ENCODE measurements at places on chromosomes 3 and 15.
A peak's percentile ranks its signal among the peaks of the same experiment; 100 is the strongest.

- DNase-seq, result peak; percentile 60
Observed at GRCh38 chr3:9793161-9793781, 389 bp downstream of the ARPC4 start.

- DNase-seq, result no peak
Observed at GRCh38 chr3:36214460-36214859, 165.8 kb upstream of the STAC start.

DNA sequence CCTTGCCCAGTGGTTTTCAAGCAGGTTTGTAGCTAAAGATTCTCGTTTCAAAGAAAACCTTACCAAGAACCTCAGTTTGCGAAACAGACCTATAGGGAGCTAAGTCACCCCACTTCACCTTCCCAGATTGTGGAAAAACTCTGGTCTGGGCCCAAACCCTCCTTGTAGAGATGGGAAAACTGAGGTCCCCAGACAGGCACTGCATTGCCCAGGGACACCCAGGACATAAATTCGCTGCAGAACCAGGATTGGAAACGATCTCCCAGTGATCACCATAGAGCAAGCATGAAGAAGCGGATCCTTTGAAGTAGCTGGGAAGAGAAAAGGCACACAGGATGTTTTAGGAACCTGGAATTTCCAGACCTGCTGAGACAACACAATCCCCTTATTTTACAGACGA is 85.6 kb upstream of the PIAS1 start:
- DNase-seq, result no peak

DNA sequence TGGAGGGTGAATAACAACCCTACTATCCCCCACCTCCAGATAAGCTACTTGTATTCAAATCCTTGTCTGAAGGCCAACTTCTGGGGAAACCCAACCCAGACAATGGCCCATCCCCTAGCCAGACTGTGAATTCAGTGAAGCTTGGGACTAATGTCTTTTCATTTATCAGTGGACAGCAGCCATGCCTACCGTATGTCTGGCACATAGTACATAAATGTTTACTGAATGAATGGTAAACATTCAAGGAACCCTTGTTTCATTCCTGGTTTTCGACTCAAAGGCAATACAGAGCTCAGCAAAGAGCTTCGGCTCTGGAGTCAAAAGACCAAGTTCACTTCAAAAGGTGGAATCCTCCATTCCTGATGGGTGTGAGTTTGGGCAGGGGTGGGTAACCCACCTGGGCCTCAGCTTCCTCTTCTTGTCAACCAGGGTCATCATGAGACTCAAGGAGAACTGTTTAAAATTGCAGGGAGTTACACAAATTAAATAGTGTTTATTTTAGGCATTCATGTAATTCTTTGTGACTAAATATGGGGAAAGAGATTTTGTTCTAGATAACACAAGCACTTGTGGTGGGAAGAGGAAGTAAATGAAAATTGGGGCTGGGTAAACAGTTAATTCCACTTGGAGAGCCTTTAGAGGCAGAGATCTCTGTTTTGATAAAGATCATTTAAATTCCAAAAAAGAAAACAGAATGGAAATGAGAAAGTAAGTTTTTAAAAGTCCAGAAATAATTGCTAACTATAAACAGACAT is 303.7 kb upstream of the WNT5A start:
- DNase-seq, result no peak

GRCh38 chr15:36899696-36900095 is 200.7 kb downstream of the MEIS2 start:
- DNase-seq, result no peak

- peak; percentile 48 for DNase-seq
Observed at GRCh38 chr3:123618076-123618708, 33.3 kb upstream of the HACD2 start.

DNA sequence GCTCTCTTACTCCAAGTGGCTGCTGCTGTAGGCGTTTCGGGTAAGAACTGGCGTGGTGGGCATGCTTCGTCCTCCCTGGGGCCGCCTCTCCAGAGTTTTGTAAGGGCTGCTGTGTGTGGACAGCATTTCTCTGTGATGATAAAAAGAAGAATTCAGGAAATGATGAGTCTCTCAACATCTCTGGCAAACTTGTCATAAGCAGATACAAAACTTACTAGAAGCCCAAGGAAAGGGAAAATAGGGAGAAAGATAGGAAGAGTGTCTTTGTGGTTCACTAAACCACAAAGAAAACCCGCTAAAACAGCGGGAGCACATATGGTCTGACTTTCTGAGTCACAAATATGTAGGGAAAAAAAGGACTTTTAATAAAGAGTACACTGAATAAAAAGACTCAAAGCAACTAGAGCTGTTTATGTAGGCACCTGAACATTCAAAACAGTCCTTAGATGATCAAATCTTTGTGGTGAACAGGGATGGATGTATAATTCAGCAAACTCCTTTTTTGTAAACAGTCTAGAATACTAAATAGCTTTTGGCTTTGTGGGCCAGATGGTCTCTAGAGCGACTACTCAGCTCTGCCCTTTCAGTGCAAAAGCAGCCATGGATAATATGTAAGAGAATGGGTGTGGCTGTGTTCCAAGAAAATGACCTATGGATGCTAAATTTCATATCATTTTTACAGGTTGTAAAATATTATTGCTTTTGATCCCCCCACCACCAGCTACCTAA is 60.4 kb upstream of the LMOD3 start:
- DNase-seq, result no peak

DNA sequence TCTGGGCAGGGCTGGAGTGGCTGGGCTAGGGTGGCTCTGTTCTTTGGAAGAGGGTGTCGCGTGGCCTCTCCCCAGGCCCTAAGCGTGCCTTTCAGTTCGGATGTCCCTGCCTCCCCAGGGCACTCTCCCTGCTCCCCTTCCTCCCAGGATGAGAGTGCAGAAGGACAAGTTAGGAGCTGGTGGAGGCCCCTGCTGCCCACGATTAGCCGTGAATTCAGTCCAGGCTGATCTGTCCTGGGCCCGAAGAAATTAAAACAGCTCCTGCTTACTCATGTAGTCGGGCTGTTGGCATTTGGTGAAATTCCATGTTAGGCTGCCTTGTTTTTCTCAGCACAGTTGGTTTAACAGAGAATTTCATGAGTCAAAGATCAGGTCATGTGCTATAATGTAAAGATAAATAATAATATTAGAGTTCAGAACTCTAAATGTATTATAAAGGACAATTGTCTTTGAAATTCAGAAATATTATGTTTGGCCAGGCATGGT is 24.5 kb downstream of the NIPA1 start:
- DNase-seq, result no peak

- DNase-seq, result no peak
Observed at GRCh38 chr3:64355401-64355807, 130.1 kb upstream of the PRICKLE2 start.

- no peak for DNase-seq
Observed at GRCh38 chr3:100971798-100972197, 21.4 kb downstream of the ABI3BP start.

DNA sequence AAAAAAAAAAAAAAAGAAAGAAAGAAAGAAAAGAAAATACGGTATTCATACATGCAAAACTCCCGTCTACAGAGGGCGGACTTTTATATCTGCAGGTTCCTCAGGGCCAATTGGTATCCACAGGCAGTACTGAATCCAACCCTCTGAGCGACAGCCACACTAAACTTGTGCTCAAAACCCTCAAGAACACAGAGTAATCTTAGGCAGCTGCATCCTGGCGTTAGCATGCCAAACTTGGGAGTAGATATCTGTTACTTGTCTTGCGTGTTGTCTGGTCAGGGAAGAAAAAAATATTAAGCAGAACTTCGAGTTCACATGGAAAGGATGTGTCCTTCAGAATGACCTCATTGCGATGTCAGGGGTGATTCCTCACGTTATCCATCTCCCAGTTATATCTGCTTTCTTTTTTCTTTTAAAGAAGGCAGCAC is 12.8 kb downstream of the SNAP23 start:
- no peak for DNase-seq

- DNase-seq, result peak; percentile 26
Observed at GRCh38 chr3:150497956-150498355, 48.3 kb downstream of the SERP1 start.

- DNase-seq, result no peak
Observed at GRCh38 chr3:192303235-192303634, 424.1 kb downstream of the FGF12 start.

DNA sequence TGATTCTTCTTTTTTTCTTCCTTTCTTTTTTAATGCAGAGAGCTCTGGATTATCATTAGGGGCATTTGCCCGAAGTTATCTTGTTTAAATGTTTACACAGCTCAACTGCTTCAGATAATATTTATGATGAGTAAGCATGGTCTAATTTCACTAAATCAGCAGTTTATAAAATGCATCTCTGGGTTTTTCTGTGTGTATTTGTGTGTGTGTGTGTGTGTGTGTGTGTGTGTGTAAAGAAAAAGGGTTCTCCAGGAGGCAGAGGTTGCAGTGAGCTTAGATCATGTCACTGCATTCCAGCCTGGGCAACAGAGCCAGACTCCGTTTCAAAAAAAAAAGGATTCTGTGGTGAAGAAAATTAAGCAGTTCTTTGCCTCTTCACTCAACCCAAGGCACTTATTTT is 25.9 kb upstream of the TNFSF10 start:
- DNase-seq, result no peak

GRCh38 chr15:93025625-93025982 is 63.4 kb downstream of the RGMA start:
- DNase-seq, result peak; percentile 46

GRCh38 chr3:12803371-12803770 is 6.9 kb downstream of the CAND2 start:
- DNase-seq, result no peak

DNA sequence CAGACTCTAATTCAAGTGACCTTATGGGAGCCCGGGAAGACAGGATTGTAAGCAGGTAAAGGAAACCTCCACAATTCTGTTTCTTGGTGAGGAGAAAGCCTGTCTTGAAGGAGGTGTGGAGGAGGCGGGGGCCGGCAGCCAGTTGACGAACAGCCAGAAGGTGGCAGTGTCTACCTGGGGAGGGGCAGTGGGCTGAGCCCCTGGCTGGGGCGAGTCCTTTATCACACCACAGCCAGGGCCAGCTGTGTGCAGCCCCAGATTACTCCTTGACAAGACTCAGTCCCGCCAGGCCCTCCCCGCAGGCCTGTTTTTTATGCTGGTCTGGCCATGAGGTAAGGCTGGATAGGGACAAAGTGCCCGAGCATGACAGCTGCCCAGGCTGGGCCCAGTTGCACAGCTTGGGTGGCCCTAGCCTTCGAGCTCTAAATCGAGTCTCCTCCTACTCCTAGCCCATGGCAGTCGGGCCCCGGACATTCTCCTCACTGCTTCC is 40.9 kb upstream of the IDH2 start:
- peak; percentile 54 for DNase-seq

DNA sequence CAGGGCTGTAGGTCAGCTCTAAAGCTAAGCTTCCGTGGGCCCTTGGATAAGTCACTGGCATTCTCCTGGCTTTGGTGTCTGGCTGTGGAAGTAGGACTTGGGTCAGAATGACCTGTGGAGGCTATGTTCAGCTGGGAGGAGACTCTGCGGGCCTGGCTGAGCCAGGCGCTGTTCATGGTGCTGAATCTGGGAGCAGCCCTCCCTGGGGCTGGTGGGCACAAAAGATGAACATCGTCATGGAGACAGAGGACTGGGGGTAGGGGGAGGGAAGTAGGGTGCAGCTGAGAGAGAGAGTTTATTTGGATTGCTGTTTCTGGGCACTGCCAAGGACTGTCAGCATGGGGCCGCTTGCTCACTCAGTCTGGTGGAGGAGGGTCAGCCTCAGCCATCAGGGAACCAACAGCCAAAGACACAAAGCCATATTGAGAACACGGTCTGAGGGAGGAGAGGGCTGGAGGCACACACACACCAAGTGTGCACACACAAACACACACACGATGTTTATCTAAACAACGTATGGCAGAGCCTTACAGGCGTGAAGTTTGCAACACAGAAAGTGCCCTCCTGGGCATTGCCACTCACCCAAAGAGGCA is 120.7 kb upstream of the LINGO1 start:
- no peak for DNase-seq

- no peak for DNase-seq
Observed at GRCh38 chr3:187183210-187183862, 13.9 kb upstream of the RTP1 start.

- no peak for DNase-seq
Observed at GRCh38 chr3:55854494-55854893, 367.4 kb upstream of the WNT5A start.

GRCh38 chr3:74501007-74501406 is 113.5 kb downstream of the CNTN3 start:
- DNase-seq, result no peak

DNA sequence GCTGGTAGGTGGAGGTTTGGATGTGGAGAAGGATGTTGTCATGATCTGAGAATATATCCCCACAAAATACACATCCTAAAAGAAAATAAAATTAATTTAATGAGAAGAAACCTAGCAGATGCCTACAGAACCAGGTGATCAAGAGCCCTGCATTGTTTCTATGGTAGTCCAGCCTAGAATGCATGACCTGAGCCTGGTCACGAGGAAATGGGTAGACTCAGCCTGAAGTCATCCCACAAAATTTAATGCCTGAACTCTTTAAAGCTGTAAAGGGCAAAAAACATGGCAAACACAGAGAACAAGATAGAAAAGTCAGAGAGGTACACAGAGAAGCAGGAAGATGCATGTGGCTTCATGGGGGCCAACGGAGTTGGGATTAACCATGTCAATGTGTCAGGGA is 36.0 kb downstream of the LDHAL6B start:
- DNase-seq, result no peak

- DNase-seq, result no peak
Observed at GRCh38 chr15:70845602-70846360, 8.2 kb downstream of the LARP6 start.

GRCh38 chr3:158845765-158846350 is 44.0 kb downstream of the MFSD1 start:
- DNase-seq, result no peak

- DNase-seq, result no peak
Observed at GRCh38 chr15:56775641-56776040, 42.3 kb upstream of the ZNF280D start.

- no peak for DNase-seq
Observed at GRCh38 chr3:64901522-64901885, 213.7 kb upstream of the ADAMTS9 start.

GRCh38 chr3:72143322-72143721 is 358.4 kb upstream of the PROK2 start:
- no peak for DNase-seq

GRCh38 chr3:63934041-63934866 is 22.1 kb upstream of the SCAANT1 start:
- peak; percentile 89 for DNase-seq

DNA sequence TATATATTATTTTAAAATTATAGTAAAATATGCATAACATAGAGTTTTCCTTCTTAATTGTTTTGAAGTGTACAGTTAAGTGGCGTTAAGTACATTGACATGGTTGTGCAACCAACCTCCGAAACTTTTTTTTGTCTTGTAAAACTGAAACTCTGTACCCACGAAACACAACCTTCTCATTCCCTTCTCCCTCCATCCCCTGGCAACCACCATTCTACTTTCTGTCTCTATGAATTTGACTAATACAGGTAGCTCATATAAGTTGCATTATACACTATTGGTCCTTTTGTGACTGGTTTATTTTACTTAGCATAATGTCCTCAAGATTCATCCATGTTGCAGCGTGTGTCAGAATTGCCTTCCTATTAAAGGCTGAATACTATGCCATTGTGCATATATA is 179.4 kb downstream of the SATB1 start:
- no peak for DNase-seq

- no peak for DNase-seq
Observed at GRCh38 chr15:70020229-70020628, 77.5 kb downstream of the TLE3 start.

- DNase-seq, result no peak
Observed at GRCh38 chr3:140204271-140204984, 269.4 kb downstream of the CLSTN2 start.
